ENCODE measurements at places on chromosomes 6 and 20.

DNA sequence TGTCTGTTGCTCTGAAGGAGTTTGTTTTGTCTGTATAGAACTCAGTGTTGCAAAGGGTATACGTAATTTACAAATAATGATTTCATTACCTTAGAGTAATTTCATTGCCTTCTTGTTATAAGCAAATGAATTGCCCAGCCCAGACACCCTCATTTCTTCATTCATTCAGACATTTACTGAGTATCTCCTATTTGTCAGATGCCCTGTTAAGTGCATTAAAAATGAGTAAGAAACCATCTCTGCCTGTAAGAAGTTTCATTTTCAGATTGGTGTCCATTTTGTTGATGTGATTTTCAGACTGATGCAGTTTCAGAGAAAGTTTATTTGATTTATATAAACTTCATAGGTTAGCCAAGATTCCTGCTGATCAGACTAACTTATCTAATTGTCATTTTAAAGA is 429.3 kb downstream of the PHF3 start:
- DNase-seq = no peak

DNA sequence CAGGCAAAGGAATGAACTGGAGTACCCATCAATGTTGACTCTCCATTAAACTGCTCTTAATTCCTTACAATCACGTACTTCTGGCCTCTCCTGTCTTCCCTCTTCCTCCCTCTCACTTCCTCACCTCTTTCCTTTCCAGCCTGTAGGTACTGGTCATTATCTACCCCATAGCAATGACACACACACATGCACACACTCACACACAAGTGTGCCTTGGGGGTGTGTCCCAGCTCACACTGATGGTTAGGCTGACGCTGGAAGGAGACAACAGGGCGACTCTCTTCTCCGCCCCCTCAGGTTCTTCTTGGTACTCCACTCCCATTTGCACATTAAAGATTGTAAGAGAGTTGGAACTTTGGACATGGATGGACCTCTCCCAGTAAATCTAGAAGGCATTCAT is 14.0 kb upstream of the SERPINB9 start:
- no peak for DNase-seq

DNA sequence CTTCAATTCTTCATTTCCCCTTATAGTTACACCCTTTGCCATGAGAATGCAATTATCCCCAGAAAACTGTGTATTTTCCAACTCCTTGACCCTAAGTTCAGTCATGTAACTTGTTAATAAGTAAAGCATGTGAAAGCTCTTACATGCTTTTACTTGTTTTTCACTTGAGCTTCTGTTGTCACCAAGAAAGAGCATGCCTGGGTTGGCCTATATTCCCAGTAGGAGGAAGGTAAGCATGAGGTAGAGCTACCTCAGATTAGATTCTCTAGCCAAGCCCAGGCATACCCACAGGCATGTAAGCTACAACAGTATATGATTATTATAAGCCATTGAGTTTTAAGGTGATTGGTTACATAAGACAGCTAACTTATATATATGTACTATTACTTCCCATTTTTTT is 101.7 kb upstream of the SMLR1 start:
- no peak for DNase-seq

DNA sequence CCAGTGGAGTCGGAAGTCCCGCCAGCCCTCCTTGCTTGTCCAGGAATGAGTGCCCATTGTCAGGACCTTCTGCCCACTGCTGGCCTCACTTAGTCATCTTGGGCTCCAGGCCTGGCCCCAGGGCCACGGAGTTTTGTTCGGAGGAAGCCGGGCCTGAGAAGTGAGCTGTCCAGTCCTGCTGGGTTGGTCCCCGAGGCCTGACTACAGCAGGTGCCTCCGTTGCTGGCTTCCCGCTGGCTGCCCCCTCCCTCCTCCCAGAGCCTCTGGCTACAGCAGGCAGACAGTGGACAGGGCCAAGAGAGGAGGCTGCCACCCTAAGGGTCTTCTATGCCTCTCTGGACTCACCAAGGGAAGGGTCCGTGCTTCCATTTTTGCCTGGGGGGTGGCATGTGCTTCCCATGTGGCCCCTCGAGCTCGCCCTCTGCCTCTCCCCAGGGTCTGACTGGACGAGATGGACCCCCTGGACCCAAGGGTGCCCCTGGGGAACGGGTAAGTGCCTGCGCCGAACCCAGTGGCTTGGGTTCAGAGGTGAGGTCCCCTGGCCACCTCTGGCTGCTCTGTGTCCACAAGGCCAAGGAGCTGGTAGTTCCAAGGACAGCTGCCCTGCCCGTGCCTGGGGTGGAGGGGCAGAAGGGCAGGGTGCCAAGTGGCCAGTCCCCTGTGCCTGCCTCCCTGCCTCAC is 2.8 kb downstream of the COL9A3 start:
- no peak for DNase-seq

DNA sequence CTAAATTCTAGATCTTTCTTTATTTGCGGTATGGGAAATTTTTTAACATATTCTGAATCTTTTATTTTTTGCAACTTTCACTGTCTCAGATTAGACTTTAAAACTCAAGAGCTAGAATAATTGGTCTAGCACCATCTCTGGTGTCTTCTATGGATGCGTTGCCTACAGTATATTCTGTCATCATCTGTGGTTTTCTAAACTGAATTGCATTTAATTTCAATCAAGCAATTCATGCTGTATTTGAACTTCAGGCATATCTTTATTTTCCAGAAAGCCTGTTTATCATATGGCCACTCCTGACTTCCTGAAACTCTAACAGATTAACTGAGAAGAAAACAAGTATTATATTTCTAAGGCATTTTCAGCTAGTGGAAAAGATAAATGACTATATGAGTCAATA is 281.6 kb downstream of the PLCB1 start:
- no peak for DNase-seq

DNA sequence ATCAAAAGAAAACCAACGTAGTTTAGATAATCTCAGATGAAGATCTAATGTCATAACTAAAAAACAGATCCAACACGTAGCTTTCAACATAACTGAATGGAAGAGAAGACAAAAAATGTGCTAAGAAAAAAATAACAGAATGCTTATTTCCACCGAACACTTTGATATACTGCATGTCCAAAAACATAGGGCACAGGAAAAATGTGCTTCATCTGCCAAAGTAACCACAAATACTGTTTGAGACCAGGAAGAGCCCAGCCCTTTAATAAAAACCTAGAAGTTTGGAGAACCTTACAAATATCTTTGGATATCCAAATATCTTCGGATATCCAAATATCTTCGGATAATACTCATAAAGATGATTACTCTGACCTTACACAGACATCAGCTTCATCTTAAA is 19.8 kb downstream of the LAMA4 start:
- no peak for DNase-seq

DNA sequence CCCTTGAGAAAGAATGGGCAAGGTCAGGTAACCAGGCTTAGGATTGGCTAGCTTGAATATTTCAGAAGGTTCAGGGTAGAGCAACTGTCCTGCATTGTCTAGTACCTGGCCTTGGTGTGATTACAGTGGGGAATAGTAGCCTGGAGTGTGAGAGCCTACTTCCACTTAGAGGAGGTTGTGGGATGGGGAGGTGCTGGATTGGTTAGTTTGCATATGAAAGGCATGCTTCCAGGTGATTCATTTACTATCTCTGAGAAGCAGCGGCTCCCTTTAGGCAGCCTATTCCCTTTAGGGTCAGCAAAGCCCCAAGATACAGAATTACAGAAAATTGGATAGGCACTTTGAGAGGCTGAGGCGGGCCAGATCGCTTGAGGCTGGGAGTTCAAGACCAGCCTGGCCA is 25.0 kb upstream of the SCGN start:
- no peak for DNase-seq

GRCh38 chr6:152771061-152771687 is 20.6 kb downstream of the VIP start:
- no peak for DNase-seq

GRCh38 chr20:53611449-53611894 is 17.8 kb upstream of the ZNF217 start:
- DNase-seq = no peak

- DNase-seq = no peak
Observed at GRCh38 chr6:150987371-150987828, 121.9 kb downstream of the MTHFD1L start.

DNA sequence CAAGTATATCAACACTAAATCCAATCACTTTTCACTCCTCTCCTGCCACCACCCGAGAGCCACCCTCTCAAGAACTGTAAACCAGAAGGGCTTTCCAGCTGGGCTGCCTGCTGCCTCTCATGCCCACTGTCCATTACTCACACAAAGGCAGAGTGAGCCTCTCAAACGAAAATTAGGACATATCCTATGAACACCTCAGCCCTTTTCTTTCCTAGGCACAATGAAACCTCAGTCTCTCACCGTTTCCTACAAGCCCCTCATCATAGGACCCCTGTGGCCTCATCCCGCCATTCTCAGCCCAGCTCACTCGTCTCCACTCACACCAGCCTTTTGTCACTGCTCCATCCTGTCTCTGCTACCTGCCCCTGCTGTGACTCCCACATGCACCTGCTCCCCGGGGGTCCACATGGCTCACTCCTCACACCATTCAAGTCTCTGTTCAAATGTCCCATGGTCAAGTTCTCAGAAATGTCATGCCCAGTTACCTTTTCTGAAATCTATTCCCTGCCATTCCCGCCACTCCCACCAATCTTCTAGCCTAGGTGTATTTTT is 7.4 kb downstream of the HLA-F start:
- no peak for DNase-seq

- no peak for DNase-seq
Observed at GRCh38 chr6:42088101-42088591, 37.8 kb downstream of the TAF8 start.

- DNase-seq = no peak
Observed at GRCh38 chr6:13859871-13860555, 45.7 kb upstream of the MCUR1 start.

DNA sequence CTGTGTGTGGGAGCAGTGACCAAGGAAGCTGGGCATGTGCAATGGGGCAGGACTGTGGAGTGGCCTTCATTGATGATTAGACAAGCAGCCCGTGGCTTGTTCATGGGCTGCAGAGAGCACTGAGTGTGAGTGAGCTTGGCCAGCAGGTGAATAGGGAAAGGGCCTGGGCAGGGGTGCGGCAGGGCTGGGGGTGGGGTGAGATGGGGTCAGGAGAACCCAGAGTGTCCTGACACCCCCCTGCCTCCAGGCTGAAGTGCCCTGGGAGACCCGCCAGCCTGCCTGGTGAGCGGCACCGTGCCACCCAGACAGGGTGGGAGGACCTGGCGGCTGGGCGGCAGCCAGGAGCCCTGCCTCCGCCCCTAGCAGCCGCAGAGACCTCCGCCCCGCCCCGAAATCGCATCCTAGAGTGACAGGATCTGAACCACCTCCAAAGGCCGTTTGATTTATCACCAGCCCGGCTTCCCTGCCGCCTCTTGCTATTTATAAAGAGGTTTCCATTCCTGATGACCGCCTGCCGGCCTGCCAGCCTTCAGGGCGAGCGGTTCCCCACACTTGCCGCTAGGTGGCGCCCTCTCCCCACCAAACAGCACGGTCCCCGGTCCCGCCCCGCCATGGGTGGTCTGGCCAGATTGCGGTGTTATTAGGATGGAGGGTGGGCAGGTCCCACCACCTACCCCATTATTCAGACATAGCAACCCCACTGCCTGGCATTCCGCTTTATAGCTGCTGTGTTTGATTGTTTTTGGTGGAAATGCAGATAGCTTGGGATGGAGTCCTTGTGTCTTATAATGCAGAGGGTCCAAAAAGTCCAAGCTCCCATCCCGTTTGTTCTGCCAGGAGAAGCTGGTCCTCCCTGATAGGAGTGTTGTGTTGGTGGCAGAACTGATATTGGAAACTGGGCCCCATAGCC is 3.5 kb downstream of the MYLK2 start:
- peak; percentile 75 for DNase-seq

GRCh38 chr20:6866741-6867140 is 99.3 kb downstream of the BMP2 start:
- DNase-seq = no peak

- no peak for DNase-seq
Observed at GRCh38 chr20:36655004-36655403, 9.0 kb upstream of the SLA2 start.

DNA sequence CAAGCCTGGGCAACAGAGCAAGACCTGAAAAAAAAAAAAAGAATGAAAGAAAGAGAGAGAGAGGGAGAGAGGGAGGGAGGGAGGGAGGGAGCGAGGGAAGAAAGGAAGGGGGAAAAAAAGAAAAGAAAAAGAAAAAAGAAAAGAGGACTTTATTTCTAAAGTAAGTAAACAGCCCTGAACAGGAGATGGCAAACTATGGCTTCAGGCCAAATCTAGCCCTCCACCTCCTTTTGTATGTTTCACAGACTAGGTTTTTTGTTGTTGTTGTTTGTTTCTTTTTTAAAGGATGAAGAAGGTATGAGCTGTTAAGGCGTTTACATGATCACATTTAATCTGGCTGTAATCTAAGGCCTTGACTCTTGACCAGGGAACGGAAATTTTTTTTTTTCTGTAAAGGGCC is 711.1 kb upstream of the NRSN1 start:
- DNase-seq = no peak

DNA sequence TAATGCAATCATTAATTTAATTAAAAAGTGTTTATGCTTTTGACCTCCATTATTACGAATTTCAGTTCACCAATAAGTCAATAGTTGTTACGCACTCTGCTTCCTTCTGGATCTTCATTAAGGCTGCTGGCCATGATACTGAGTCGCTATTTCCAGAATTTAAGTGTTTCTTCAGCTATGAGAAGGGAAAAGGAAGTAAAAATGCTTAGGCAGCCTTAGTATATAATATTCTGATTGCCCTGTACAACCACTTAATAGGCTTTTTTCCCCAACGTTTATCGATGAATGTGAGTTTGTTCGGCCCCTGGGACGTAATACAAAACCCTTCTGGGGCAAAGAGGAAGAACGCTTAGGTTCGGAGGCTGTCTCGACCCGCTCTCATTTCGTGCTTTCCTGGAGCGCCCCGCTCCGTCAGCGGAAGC is 644 bp downstream of the OARD1 start:
- no peak for DNase-seq

GRCh38 chr6:111564482-111564945 is 41.2 kb downstream of the TRAF3IP2 start:
- no peak for DNase-seq

- no peak for DNase-seq
Observed at GRCh38 chr6:32086661-32087573, 22.2 kb downstream of the TNXB start.

DNA sequence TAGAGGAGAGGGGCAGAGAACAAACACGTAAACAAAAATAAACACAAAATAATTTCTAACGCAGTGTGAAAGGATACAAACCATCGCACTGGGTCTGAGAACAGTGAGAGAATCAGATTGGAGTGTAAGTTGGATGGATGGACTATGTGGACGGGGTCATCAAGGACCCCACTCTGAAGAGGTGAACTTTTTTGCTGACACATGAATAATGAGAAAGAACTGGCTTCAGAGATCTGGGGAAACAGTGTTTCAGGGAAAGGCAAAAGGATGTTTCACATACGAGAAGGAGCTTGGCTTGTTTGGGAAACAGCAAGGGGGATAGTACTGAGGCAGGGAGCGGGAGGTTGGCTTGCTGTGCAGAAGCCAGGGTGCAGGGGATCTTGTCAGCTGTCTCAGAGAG is 295.4 kb downstream of the ZNF217 start:
- no peak for DNase-seq

- DNase-seq = peak; percentile 54
Observed at GRCh38 chr6:41713159-41713649, 22.2 kb downstream of the TFEB start.

GRCh38 chr6:143804835-143805239 is 38.3 kb upstream of the LTV1 start:
- DNase-seq = no peak

All from mucosa of descending colon (tissue), 3 donors.